ENCODE measurements at places on chromosomes 5 and 9.

DNA sequence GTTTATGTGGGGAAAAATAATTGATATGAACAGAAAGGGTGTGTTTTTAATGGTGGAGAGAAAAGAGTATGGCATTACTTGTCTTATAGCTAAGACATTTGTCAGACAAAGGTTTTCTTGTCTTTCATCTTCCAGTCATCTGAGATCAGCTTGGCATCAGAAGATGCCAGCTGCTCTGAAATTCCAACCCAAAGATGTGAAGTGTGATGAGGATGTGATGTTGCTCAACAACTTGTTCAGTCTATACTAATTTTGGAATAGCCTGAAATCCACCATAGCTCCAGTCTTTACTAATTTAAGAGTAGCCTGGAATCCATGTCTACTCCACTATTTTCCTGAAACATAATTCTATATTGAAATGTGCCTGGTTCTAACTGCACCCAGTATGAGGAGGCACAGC, 182.3 kb downstream of the CFAP90 start:
- DNase-seq: no peak

- DNase-seq: peak; percentile 5
Measured at GRCh38 chr9:125189011-125189360, 617 bp downstream of the PPP6C start.

GRCh38 chr5:109701252-109701651, 11.5 kb downstream of the MAN2A1 start:
- DNase-seq: no peak

DNA sequence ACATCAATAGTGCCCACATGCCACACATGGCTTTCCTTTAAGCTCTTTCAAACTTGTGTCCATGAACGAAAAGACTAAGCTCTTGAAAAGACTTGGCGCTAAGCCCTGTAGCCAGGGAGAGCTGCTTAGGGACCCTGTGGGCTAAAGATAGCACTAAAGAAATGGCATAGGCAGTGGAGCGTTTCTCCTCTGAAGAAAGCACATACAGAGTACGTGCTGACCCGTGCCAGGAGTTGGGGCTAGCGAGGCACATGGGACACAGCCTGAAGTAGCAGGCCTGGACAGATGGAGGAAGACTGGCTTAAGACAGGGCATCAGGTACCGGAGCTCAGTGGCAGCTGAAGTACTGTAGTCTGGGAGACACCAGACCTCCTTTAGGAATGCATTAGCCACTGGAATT, 39.7 kb downstream of the ADGRV1 start:
- DNase-seq: no peak

GRCh38 chr9:18689921-18690320, 216.0 kb downstream of the ADAMTSL1 start:
- no peak for DNase-seq

DNA sequence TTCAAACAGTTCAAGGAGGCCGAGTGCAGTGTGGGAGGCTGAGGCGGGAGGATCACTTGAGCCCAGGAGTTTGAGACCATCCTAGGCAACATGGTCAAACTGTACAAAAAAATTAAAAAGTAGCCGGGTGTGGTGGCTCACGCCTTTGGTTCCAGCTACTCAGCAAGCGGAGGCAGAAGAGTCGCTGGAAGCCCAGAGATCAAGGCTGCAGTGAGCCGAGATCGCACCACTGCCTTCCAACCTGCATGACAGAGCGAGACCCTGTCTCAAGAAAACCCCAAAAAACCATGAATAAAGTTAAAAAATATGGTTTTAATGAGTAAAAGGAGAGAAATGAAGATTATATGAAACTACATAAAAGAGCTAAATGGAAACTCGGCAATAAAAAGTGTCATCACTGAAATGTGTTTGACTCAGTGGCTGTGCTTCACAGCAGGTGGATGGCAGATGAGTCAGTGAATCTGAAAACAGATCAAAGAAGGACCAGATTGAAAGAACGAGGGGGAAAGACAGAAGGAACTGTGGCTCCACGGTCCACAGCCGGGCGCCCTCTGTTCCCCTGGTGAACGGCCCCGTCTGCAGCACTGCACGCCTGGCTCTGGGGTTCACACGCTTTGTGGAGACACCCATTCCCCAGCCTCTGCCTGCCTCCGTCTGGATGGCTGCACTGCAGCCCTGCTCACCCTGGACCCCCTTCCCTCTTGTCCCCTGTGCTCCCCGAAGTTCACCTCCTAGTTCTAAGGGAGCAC, 25.1 kb downstream of the EXD3 start:
- no peak for DNase-seq

GRCh38 chr5:99674101-99674500, 745.3 kb upstream of the CHD1 start:
- no peak for DNase-seq

GRCh38 chr5:54383225-54383901, 72.1 kb upstream of the HSPB3 start:
- no peak for DNase-seq

- DNase-seq: no peak
Measured at GRCh38 chr5:40464511-40464910, 215.2 kb upstream of the PTGER4 start.

GRCh38 chr9:37337301-37337890, 85.1 kb upstream of the GRHPR start:
- no peak for DNase-seq

GRCh38 chr5:1479581-1480188, 34.4 kb upstream of the SLC6A3 start:
- peak; percentile 37 for DNase-seq

GRCh38 chr9:15670246-15670645, 117.4 kb downstream of the CCDC171 start:
- no peak for DNase-seq

- no peak for DNase-seq
Measured at GRCh38 chr9:20473515-20474013, 148.7 kb downstream of the MLLT3 start.

Measured in activated T-cell treated with anti-CD3 and anti-CD28 coated beads for 4 hours (primary cell).